Fibroblast of skin of left biceps (primary cell): ENCODE measurements at places on chromosomes 6 and 20.

DNA sequence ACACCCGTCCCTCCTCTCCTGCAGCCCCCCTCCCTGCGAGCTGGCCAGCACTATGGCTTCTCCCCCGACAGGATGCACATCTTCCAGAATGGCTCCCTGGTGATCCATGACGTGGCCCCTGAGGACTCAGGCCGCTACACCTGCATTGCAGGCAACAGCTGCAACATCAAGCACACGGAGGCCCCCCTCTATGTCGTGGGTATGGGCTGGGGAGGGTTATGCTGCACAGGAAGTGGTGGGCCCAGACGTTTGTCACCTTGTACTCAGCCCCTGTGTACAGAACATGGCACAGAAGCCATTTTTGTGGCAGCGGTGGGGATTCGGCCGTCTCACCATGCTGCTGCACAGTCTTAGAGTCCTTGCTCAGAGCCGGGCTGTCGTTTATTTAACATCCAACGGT is 29.0 kb upstream of the SRF start:
- DNase-seq, result no peak

GRCh38 chr20:52410731-52411234 is 219.2 kb upstream of the ZFP64 start:
- DNase-seq, result peak; percentile 62

- no peak for DNase-seq
These were observed 32.1 kb downstream of the PRSS16 start for GRCh38 chr6:27279513-27280063.

DNA sequence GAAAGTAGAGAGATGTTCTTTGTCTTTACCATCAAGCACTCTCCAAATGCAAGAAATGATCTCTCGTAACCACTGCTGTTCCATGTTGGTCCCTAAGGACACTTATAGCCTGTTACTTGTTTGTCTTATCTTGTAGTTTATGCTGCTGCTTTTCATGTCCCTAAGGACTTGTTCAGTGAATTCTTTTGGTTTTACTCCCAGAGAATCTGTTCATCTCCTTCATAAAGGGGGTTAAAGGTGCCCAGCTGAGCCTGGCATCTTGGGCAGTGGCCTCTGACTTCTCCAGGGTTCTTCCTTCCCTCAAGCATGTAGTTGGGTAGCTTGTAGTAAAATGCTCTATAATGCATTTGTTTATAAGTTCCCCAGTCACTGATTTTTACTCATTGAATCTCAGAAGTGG is 864 bp upstream of the PKIG start:
- no peak for DNase-seq

- DNase-seq, result no peak
These were observed 33.2 kb downstream of the ADA start for GRCh38 chr20:44618318-44618731.

- DNase-seq, result no peak
These were observed 79.5 kb upstream of the VSTM2L start for GRCh38 chr20:37823296-37823980.

DNA sequence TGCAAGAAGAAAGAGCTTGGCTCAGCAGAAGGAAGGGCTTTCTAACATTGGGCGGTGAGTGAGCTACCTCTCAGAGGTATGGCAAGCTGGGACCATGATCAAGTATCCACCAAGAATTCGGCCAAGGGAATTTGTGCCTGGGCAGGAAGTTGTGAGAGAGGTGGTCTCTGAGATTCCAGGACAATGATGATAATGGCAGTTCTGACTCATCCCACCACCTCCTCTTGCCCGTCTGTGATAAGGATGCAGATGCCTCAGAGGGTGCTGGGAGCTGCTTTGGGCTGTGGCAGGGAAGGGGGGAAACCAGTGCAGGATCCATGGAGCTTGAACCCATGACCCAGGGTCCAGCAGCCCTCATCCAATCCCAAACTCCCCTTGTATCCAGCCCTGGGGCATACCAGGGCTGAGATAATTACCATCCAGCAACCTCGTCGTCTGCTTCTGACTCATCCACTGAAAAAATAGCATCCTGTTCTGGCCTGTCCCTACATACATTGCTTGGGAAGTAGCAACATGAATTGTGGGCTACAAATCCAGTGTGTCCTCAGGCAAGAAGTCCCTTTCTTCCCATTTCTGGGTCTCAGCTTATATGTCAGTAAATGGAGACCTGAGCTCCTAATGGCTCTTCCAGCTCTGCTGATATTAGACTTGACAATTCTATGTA is 5.9 kb downstream of the TGM6 start:
- no peak for DNase-seq

- no peak for DNase-seq
These were observed 91.7 kb downstream of the YTHDF1 start for GRCh38 chr20:63124092-63124781.

DNA sequence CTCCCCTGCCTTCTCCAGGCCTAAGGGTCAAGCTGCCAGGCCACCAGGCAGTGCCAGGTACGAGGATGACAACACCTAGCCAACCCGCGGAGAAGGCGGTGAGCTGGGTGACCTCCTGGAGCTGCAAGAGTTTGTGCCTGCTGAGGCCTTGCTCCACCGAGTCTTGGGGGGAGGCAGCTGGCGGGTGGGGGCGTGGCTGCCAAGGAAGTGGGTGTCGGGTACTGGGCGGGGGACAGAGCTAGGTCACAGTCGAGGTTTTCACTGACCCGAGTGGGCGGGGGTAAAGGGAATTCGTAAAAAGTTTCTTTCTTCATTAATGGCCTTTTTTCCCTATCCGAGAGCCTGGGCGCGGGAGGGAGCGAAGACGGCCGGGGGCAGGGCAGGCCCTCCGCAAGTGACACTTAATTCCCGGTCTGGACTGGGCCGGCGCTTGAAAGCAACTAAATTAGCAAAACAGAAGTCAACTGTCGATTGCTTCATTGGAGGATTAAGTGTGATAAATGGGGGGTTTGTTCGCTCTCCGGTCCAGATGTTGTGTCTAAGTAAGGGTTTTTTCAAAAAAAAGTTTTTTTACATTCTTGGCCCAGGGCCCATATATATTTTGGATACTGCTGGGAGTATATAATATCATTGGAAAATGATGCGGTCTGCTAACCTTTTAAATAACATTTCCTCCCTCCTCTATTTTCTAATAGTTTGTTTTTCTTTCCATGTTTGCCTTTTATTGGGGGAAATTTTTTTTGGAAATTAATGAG is 43.1 kb upstream of the FOXP4 start:
- no peak for DNase-seq

- DNase-seq, result no peak
These were observed 87.6 kb downstream of the ERMARD start for GRCh38 chr6:169839029-169839481.

DNA sequence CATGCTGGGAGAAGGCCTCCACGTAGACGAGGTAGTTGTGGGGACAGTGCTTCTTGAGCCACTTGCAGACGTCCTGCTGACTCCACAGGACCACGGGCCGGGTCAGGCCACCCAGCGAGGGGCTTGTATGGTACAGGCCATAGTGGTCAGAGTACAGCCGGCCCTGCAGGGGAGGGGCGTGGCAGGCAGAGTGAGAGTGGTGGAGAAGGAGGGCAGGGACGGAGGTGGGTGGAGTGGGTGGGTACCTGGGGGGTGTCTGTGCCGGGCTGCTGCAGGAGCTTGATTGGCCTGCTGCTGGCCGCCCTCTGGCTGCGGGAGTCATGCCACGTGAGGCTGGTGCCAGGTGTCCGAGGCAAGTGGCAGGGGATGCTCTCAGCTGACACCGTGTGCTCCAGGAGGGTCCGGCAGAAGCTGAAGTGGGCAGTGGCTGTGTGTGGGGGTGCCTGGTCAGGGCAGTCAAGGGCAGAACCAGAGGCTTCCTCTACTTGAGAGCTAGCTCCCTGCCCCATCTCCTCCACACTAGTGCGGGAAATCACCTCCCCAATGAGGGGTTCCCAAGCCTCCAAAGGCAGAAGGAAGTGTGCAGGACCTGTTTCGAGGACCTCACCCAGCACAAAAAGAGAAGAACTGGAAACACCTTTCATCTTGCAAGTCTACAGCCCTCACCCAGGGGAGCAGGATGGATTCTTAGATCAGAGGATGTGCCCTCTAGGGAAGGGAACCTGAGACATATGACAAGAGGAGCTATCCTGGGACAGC is 2.3 kb downstream of the SAMD10 start:
- no peak for DNase-seq

- no peak for DNase-seq
These were observed 40.3 kb upstream of the BLCAP start for GRCh38 chr20:37567671-37568588.
